CD4-positive, alpha-beta T cell treated with Interleukin-10 for 1 hour (primary cell): ENCODE measurements at places on chromosomes 12 and 14.

DNA sequence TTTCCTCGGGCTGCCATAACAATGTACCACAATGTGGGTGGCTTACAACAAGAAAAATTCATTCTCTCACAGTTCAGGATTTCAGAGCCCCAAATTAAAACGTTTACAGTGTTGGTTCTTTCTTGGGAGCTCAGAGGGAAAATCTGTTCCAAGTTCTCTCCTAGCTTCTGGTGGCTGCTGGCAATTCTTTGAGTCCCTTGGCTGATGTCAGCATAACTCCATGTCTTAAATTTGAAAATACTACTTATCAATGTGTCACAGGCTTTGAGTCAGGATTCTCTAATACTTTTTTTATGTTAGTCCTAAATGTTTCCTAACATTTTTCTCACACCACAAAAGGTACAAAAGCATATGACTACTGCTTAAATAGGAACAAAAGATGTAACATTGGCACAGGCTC, 198.4 kb upstream of the ATXN7L3B start:
- no peak for DNase-seq

DNA sequence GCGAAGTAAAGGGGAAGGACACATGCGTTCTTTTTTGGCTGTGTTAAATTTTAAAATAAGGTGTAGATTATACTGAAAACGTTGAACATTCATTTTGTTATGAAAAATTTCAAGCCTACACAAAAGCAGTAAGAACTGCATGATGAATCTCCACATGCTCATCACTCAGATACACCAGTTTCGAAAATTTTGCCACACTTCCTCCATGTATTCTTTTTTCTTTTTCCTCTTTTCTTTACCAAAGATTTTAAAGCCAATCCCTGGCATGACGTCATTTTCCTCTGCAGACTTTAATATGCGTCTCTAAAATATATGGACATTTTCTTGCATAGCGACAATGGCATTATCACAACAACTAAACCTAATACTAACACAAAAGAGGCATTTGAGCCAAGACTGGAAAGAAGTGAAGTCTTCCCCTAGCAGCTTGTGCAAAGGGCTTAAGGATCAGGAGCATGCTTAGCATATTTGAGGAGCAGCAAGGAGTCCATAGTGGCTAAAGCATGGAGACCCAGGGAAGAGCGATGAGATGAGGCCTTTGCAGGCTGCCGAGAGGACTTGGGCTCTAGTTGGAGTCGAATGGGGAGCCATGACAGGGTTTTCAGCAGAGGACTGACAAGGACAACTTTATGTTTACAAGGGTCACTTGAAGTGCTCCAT, 111.9 kb downstream of the ERC1 start:
- DNase-seq, result no peak

- no peak for DNase-seq
Measured at GRCh38 chr12:96257550-96258103, 63.5 kb downstream of the ELK3 start.

GRCh38 chr14:95520346-95520745, 3.9 kb upstream of the SYNE3 start:
- no peak for DNase-seq

DNA sequence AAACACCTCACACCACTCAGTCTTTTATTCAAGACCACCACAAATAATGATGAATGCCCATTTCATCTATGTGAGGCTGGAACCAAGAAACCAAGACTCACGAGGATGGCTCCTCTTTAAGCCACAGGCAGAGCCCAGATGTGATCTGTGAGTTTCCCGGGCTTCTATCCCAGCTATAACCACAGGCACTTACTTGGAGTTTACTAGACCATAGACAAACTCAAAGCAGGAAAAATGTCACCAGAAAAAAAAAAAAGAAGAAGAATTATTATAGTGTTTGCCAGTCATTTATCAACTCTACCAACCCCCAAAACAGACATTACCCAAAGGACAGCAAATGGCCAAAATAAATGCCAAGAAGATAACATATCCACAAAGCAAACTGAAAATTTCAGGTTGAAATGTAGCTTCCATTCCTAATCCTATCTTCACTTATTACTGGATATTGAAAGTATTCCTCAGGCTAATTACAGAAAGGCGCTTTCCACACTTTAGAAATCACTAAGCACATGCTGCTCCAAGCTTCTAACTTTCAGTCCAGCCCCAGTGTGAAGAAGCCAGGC, 44.7 kb downstream of the ZFYVE1 start:
- no peak for DNase-seq

GRCh38 chr12:16586350-16587109, 19.4 kb downstream of the LMO3 start:
- no peak for DNase-seq

- DNase-seq, result no peak
Measured at GRCh38 chr14:99571303-99571986, 32.6 kb downstream of the CCDC85C start.

- DNase-seq, result no peak
Measured at GRCh38 chr14:53365486-53366130, 212.5 kb upstream of the DDHD1 start.

DNA sequence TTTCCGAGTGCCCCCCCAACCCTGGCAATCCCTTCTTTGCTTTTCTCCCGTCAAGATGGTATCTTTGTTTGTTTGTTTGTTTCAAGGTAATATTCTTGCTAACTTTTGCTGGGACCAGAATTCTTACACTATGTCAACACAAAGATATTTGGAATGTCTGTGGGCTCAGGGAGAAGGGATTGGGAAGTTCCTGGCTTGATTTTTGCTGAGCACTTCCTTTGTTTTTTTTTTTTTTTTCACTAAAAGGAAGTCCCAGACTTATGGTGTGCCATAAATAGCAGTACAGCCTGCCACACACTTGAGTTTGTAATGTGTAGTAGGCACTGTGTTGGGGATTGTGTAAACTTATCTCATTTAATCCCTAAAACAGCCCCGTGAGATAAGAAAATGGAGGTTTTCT, 11.2 kb upstream of the RNU6-7 start:
- no peak for DNase-seq

DNA sequence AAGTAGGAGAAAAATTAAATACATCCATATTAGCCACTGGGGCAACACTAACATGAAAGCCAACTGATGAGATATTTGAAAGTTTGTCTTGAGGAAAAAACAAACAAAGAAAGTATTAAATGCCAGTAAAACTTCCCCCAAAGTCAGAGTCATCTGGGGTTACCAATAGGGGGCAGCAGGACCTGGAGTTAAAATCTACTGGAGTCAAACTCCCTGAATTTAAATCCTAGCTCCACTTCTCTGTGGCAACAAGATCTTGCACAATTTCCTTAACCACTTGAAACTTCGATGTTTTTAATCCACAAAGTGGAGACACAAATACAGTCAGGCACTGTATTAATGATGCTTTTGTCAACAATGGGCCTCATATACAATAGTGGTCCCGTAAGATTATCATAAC, 14.4 kb downstream of the PLEKHG7 start:
- DNase-seq, result no peak

GRCh38 chr12:131589221-131589897, 121.5 kb upstream of the SFSWAP start:
- DNase-seq, result no peak

- DNase-seq, result no peak
Measured at GRCh38 chr14:70018713-70019211, 139.5 kb downstream of the SMOC1 start.

DNA sequence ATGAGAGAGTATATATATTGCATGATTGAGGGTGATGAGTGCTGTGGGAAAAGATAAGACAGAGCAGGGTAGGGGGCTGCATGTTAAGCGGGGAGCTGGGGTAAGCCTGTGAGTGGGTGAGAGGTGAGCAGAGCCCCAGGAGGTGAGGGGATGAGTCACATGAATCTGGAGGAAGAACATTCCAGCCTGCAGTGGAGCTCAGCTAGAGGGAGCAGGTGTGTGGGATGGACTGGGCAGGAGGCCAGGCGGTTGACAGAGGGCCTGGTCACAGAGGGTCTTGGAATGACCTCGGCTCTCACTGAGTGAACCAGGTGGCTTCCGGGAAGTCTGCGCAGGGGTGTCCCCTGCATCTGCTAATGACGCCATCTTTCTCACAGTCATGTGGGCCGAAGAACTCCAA, 44.4 kb downstream of the GIT2 start:
- no peak for DNase-seq

DNA sequence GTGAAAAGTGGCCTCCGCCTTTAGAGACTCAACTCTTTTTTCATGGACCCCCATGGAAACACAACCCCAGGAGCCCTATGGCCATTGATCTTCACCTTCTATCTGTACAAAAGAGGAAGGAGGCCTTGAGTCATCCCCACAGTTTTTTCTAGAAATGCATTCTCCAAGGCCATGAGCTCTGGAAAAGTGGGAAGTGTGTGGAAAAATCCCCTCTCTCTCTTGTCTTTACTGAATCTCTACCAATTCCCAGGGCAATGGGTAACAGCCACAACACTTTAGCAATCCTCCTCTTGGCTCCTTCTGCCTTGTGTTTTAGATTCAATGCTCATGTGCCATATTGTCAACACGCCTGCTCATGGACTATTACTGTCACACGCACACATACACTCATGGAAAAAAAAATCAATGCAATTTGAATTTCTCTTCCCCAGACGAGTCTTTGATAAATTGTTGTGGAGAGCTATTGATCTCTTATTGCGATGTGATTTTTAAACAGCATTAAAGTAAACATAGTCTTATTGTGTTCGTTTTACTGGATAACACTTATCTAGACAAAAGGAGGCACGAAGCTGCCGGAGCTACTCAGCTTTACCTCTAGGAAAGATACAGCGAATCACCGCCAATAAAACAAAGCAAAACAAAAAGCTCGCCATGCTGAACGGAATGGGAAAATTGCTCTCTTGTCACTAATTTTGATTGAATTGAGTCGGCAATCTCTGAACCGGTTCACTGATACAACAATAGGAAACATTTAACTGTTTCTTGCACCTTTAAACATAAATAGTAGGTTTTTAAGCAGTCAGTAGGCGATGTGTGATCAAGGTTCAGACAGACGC, 260.3 kb downstream of the VRK1 start:
- DNase-seq, result no peak

DNA sequence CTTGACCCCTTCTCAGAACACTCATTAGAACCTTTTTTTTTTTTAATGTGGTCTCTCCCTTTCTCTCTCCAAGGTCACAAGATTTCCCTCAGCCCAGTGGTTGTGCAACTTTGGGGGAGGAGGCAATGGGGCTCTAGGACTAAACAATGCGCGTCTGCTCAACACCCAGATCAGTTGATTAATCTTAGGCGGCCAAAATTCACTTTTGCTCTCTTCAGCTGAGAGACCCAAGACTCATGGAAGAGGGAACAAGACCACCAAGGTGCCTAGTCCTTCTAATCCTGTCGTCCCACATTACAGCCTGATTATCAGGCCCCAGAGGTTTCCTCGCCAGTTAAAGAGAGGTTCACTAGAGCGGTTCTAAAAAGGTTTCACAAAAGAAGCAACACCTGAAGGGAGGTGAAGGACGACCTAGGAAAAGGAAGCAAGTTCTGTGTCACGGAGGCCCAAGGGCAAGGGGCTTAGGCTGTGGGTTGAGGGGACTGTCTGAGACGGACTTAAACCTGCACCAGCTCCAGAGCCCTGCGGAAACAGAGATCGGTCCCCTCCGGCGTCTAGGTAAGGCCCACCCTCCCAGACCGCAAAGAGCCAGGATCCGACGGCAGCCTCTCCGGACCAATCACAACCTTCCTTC, 824 bp upstream of the TARBP2 start:
- DNase-seq, result peak; percentile 44

DNA sequence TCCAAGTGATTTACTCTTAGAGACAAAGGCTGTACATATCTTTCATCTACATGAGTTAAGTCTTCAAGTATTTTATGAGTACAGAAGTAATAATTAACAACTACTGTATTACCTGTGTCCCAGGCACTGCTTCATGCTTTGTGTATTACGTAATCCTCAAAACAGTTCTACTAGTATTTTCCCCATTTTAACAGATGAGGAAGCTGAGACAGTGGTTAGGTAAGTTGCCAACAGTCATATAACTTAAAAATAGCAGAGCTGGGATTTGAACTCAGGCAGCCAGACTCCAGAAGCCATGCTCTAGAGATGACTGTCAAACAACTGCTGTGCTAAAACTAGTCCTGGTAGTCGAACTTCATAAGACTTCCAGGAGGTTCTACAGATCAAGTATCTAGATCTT, 10.7 kb downstream of the TRMT5 start:
- no peak for DNase-seq

GRCh38 chr12:51970904-51971646, 19.6 kb downstream of the ACVR1B start:
- DNase-seq, result peak; percentile 56

DNA sequence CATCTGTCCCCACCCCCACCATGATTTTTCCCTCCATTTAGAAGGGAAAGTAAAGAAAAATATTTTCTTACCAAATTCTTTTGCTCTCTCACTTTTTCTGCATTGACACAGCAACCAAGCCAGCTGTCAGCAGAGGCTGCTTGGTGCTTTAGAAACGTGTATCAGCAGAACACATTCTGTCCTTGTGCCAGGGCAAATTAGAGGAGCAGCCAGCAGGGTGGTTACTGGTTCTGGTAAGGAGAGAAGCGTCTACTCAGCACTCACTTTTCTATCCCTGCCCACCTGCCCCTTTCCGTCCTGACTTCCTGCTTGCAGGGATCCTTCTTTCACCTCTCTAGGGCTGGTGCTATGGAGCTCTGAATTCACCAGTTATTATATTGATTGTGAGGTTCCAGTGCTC, 327.5 kb upstream of the PDE3A start:
- no peak for DNase-seq

- DNase-seq, result no peak
Measured at GRCh38 chr14:65291531-65291930, 121.0 kb upstream of the FUT8 start.

GRCh38 chr12:24997970-24998582, 49.2 kb upstream of the BCAT1 start:
- DNase-seq, result peak; percentile 5

GRCh38 chr14:54715239-54715638, 148.3 kb downstream of the SAMD4A start:
- no peak for DNase-seq

DNA sequence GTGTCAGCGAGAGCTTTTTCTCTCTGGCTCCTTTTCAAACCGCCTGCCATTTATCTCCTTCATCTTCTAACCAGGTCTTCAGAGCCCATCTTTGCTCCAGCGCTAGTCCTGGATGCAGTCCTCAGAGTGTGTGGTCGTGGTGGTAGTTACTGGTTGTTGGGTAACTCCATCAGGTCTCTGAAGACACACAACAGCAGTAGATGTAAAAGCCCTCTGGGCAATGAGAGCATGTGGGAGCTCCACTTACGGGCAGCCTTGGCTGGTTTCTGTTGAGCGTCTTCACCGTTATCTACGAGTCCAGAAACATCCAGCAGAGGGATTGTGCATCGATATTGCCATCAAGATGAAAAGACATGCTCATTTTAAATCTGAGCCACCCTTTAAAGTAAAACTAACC, 61.2 kb downstream of the FBXL14 start:
- peak; percentile 35 for DNase-seq

DNA sequence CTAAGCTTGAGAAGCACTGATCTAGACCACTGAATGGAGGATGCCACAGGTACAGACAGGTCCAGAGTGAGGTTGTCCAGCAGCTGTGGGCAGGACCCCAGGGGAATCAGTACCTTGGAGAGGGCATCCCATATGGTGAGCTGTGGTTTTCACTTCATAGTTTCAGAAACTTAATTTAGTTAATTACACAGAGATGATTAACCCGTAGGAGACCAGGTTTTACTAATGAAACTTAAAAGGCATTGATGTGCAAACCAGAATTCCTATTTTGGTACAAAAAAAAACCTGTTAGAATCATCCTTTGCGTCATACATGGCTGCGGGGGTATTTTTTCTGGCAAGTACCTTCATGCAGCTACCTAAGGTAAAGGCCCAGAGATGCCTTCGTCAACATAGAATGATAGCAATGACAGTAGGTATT, 159.3 kb downstream of the DACT1 start:
- DNase-seq, result no peak

GRCh38 chr12:2691345-2692071, 103.3 kb upstream of the FKBP4 start:
- peak; percentile 63 for DNase-seq
